Motor neuron (in vitro differentiated cells): ENCODE measurements at places on chromosomes 1 and 21. TPM values are rescaled to one million over a fixed set of nuclear protein-coding genes. Genes with fewer than 3 reads are reported as not detected.

The HSPG2 gene
- total RNA-seq, result 11.3 and 25.3 TPM in 2 replicates

The KCNE2 gene
- 0.31 and 0.38 TPM in 2 replicates for total RNA-seq

The RPTN gene
- total RNA-seq, result 0.05 and 0.21 TPM in 2 replicates

GRCh38 chr1:184858288-184858687 lies 103.6 kb upstream of the EDEM3 start:
- no peak for ATAC-seq

GRCh38 chr21:38794978-38795377 lies 10.8 kb upstream of the ETS2 start:
- no peak for ATAC-seq

GRCh38 chr1:156864796-156865195 lies 4.1 kb downstream of the NTRK1 start:
- no peak for ATAC-seq
